ENCODE measurements at places on chromosomes 3 and 15.

- no peaks in the 10 kb centered on the region for H3K27me3 ChIP-seq
- H3K27ac ChIP-seq = no peak overlapping the region
- no peak overlapping the region for H3K4me3 ChIP-seq
- no peaks in the 10 kb centered on the region for H3K4me1 ChIP-seq
- DNase-seq = no peak
- H3K36me3 ChIP-seq = no peaks in the 10 kb centered on the region
These were observed 115.2 kb downstream of the TIGIT start for GRCh38 chr3:114408736-114409670.

- no peak overlapping the region for H3K4me3 ChIP-seq
- no peaks in the 10 kb centered on the region for H3K36me3 ChIP-seq
- no peaks in the 10 kb centered on the region for H3K4me1 ChIP-seq
- no peak overlapping the region for H3K27ac ChIP-seq
- no peaks in the 10 kb centered on the region for H3K27me3 ChIP-seq
- no peak for DNase-seq
These were observed 335.9 kb upstream of the KCNMB2 start for GRCh38 chr3:178200316-178200715.

DNA sequence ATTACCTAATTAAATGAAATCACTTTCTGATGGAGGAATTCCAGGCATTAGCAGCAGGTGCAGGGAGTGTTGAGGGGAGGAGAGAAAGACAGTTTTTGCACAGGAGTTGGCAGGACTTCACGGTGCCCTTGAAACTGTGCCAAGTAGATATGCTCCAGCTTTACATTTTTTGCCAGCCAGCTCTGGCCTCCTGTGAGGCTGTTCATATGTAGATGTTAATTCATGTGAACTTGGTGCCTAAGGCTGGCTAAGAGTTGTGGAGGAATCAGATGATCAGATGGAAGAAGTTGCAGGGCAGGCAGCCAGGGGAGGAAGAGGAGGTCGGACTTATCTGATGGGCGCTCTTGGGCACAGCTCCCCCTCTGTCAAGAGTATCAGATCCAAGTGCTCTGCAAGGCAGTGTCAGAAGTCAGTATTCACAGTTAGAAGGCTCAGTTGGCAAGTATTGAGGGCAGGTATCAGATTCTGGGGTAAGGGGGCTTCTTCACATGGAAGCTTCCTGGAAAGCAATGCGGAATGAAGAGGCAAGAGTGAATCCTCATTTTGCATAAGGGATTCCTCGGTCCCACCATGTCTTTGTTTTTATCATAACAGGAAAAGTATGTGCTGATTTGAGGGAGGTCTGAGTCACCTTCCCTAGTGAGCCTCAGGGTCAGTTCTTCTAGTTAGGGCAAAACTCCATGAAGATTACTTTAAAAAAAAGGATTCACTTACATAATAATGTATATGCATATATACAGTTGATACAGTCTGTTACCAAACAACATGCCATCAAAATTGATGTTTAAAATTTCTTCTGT, 172.6 kb upstream of the UMPS start:
- DNase-seq = no peak
- H3K27me3 ChIP-seq = no peaks in the 10 kb centered on the region
- H3K4me3 ChIP-seq = no peak overlapping the region
- H3K4me1 ChIP-seq = peaks cover 3% of the 10 kb centered on the region
- no peaks in the 10 kb centered on the region for H3K36me3 ChIP-seq
- no peak overlapping the region for H3K27ac ChIP-seq

DNA sequence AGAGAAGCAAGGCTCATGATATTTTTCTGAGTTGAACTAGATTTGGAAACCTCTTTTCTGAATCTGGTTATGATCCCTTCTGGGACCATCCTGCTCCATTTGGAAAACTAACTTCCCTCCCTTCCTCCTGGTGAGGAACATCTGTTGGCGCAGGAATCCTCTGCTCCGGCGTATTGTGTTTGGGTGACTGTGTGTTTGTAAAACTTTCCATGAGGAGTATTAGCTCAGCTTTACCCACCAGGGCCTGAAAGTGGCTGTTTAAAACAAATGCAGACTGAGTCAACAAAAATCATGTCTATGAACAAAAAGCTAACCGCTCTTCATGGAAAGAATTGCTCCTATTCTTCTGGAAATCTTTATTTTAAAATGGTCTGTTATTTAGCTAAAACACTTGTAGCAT, 17.7 kb downstream of the STARD9 start:
- no peaks in the 10 kb centered on the region for H3K27me3 ChIP-seq
- no peaks in the 10 kb centered on the region for H3K4me1 ChIP-seq
- no peak overlapping the region for H3K27ac ChIP-seq
- H3K36me3 ChIP-seq = no peaks in the 10 kb centered on the region

DNA sequence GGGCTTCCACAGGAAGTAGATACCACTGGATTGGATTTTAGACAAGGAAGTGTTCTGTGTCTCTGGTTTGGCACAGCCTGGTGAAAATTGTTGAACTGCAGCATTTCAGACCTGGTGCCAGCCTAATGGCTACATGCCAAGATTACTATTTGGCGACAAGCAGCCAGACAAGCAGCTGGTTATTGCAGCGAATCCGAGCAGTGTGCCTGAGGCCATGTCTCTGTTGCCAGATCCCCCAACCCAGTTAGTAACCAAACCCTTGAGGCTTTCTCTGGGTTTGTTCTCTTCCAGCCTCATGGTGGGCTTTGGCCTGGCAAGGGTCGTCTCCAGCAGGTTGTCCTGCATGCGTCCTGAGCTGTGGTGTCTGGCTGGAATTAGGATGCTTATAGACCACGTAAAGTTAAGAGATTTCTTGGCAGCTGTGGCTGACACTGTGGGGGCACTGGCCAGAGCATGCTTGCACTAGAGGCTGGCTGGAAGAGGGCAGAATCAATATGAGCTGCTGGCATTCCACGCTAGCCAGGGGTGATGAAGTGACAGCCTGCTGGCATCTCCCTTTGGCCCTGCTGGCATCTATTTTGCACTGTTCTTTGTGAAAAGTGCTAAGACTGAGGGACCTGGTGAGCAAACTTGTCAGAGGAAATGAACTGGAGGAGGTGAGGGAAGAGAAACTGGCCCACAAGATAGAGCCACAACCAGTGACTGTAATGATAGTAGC, 172.6 kb downstream of the RBMS3 start:
- no peak overlapping the region for H3K4me3 ChIP-seq
- H3K4me1 ChIP-seq = no peaks in the 10 kb centered on the region
- no peak for DNase-seq
- no peaks in the 10 kb centered on the region for H3K27me3 ChIP-seq
- H3K27ac ChIP-seq = no peak overlapping the region
- H3K36me3 ChIP-seq = no peaks in the 10 kb centered on the region

DNA sequence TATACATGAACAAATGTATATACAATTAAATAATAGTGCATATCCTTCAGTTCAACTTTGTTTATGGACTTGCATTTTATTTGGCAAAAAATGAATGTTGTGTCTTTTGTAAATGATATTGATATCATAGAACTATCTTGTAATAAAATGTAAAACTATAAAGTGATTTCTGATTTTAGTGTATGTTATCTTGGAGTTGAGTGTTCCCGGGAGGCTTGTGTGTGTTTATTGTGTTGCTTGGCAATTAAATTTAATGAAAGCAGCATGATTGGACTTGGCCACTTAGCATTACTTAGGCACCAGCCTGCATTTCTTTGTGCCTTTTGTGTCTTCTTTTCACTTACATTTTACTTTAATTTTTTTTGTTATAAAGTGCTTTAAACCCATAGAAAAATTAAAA, 10.6 kb downstream of the ARHGEF26 start:
- H3K27ac ChIP-seq = no peak overlapping the region
- DNase-seq = no peak
- H3K36me3 ChIP-seq = no peaks in the 10 kb centered on the region
- no peaks in the 10 kb centered on the region for H3K27me3 ChIP-seq
- no peak overlapping the region for H3K4me3 ChIP-seq
- no peaks in the 10 kb centered on the region for H3K4me1 ChIP-seq

- no peaks in the 10 kb centered on the region for H3K4me1 ChIP-seq
- H3K27me3 ChIP-seq = no peaks in the 10 kb centered on the region
- H3K4me3 ChIP-seq = no peak overlapping the region
- no peak for DNase-seq
- no peak overlapping the region for H3K27ac ChIP-seq
These were observed 50.1 kb downstream of the SUMF1 start for GRCh38 chr3:4416961-4417360.

GRCh38 chr3:196207833-196208607, 3.2 kb downstream of the ZDHHC19 start:
- H3K4me1 ChIP-seq = no peaks in the 10 kb centered on the region
- no peak overlapping the region for H3K27ac ChIP-seq
- H3K27me3 ChIP-seq = no peaks in the 10 kb centered on the region
- peak overlapping the region; percentile 60 for H3K4me3 ChIP-seq

DNA sequence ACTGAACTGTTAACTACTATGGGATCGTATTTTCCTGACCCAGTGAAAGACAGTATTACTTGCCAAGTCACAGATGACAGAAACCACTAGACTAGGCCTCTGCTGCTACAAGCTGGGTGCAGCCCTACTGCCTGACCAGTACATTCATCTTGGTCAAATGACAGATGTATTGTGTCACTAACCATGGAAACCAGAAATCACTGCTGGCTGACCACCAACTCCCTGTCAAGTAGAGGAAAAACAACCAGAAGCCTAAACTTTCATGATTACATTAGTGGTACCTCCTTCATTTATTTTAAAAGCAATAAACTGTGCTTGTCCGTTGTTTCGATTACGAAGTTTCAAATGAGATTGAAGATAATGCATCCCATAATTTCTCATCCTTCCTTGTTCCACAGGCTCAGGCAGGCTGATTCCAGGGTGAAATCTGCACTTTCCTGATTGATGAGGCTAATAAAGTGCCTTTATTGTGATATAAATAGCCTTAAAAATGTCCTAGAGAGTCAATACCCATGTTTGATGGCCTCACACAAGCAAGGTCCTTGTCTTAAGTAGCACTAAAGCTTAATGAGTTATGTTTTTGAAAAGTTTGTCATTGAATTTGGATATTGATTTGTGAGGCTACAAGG, 309.7 kb downstream of the LSAMP start:
- no peaks in the 10 kb centered on the region for H3K36me3 ChIP-seq
- no peaks in the 10 kb centered on the region for H3K27me3 ChIP-seq
- no peak for DNase-seq
- H3K4me3 ChIP-seq = no peak overlapping the region

DNA sequence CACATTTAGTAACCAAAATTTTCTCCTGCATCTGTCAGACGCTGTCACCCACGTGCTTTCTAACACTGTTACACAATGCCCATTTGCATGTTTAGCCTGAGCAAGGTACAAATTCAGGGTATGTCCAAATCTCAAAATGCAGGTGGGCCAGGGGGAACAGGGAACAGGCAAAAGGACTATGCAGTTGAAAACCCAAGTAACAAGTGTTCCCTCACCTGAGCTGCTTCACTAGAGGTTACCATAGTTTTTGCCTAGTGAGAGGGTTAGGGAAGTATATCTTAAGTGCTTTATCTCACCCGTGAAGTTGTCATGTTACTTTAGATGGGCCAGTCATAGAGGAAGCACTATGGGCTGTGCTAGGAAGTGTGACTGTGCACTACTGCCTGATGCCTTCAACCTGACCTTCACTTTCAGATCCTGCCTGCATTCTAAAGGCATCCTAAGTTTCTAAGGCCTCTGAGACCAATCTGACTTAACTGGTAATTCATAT, 6.0 kb upstream of the TMEM87A start:
- H3K27ac ChIP-seq = no peak overlapping the region
- H3K36me3 ChIP-seq = peaks cover 2% of the 10 kb centered on the region
- H3K4me1 ChIP-seq = peaks cover 11% of the 10 kb centered on the region
- no peak overlapping the region for H3K4me3 ChIP-seq

GRCh38 chr3:181329024-181329423, 339.5 kb upstream of the DNAJC19 start:
- peaks cover 2% of the 10 kb centered on the region for H3K27me3 ChIP-seq
- no peak overlapping the region for H3K4me3 ChIP-seq
- H3K36me3 ChIP-seq = no peaks in the 10 kb centered on the region
- no peaks in the 10 kb centered on the region for H3K4me1 ChIP-seq
- H3K27ac ChIP-seq = no peak overlapping the region
- DNase-seq = no peak

- DNase-seq = peak; percentile 88
- H3K4me1 ChIP-seq = peaks cover 24% of the 10 kb centered on the region
- H3K27me3 ChIP-seq = no peaks in the 10 kb centered on the region
- H3K36me3 ChIP-seq = no peaks in the 10 kb centered on the region
These were observed 81.9 kb upstream of the CTNNB1 start for GRCh38 chr3:41117398-41117870.

GRCh38 chr3:77799278-77799677, 759.4 kb downstream of the ROBO2 start:
- no peaks in the 10 kb centered on the region for H3K4me1 ChIP-seq
- no peak overlapping the region for H3K27ac ChIP-seq
- H3K36me3 ChIP-seq = no peaks in the 10 kb centered on the region

DNA sequence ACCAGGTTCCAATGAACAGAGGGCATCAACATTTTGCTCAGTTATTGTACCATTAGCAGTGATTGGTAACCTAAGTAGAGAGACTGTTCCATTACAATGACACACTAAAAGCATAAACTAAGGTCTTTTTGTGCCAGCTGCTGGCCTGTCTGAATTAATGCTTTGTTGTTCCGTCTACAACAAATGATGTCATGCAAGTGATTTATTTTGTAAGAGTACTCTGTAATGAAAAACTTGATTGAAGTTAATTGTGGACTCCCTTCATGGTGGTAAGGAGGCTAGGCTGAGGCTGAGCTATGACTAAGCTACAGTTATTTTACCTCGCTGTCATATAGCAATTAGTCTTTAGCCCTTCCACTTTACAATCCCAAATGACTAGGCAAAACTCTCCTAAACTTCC, 23.2 kb downstream of the RCN2 start:
- no peak overlapping the region for H3K27ac ChIP-seq
- no peaks in the 10 kb centered on the region for H3K27me3 ChIP-seq
- no peak overlapping the region for H3K4me3 ChIP-seq
- H3K4me1 ChIP-seq = no peaks in the 10 kb centered on the region
- DNase-seq = no peak
- no peaks in the 10 kb centered on the region for H3K36me3 ChIP-seq

- H3K27ac ChIP-seq = no peak overlapping the region
- no peaks in the 10 kb centered on the region for H3K27me3 ChIP-seq
- no peaks in the 10 kb centered on the region for H3K4me1 ChIP-seq
These were observed 28.5 kb downstream of the TRIM42 start for GRCh38 chr3:140706360-140706759.

- H3K4me1 ChIP-seq = no peaks in the 10 kb centered on the region
- no peak for DNase-seq
- no peak overlapping the region for H3K27ac ChIP-seq
- H3K4me3 ChIP-seq = no peak overlapping the region
- H3K27me3 ChIP-seq = no peaks in the 10 kb centered on the region
These were observed 590.0 kb upstream of the ADAMTS9 start for GRCh38 chr3:65277798-65278197.

DNA sequence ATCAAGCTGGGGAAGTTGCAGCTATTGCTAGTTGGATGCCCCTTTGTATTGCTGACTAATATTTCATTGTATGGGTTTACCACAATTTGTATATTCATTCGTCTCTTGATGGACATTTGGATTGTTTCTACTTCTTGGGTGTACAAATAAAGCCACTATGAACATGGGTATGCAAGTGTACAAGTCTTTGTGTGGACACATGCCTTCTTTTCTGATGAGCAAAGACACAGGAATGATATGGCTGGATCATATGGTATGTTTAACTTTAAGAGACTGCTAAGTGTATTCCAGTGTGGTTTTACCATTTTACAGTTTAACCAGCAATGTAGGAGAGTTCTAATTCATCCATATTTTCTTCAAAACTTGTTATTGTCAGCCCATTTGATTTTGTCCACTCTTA, 32.2 kb downstream of the NECTIN3 start:
- DNase-seq = no peak
- H3K36me3 ChIP-seq = no peaks in the 10 kb centered on the region

GRCh38 chr15:39680868-39681267, 100.0 kb downstream of the THBS1 start:
- no peaks in the 10 kb centered on the region for H3K27me3 ChIP-seq
- no peak for DNase-seq
- no peak overlapping the region for H3K4me3 ChIP-seq
- no peaks in the 10 kb centered on the region for H3K36me3 ChIP-seq
- H3K27ac ChIP-seq = no peak overlapping the region

Measured in T-cell (primary cell).